Inflammatory macrophage (primary cell): ENCODE measurements at places on chromosomes 11 and 22.

- no peak for DNase-seq
Measured at GRCh38 chr22:32021716-32022115, 21.3 kb upstream of the SLC5A1 start.

- no peak for DNase-seq
Measured at GRCh38 chr11:68810164-68810563, 31.6 kb downstream of the CPT1A start.

- no peak for DNase-seq
Measured at GRCh38 chr11:61194169-61194671, 9.1 kb upstream of the PGA3 start.

GRCh38 chr22:44608597-44609399, 93.2 kb upstream of the PRR5 start:
- DNase-seq = no peak

DNA sequence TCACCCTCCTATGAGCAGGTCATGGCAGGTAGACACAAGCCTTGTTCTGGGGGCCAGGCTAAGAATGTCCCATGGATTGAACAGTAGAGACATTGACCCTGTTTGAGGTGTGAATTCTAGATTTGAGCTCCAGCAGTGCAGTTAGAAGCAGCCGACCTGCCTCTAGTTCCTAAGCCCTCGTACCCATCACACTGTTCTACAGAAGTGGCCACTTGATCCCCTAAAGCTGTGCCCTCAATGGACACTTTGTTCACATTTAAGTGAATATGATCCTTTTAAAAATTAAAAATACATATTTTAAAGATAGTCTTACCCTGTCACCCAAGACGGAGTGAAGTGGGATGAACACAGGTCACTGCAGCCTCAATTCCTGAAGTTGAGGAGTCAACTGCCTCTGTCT, 122.0 kb downstream of the MED15 start:
- no peak for DNase-seq

DNA sequence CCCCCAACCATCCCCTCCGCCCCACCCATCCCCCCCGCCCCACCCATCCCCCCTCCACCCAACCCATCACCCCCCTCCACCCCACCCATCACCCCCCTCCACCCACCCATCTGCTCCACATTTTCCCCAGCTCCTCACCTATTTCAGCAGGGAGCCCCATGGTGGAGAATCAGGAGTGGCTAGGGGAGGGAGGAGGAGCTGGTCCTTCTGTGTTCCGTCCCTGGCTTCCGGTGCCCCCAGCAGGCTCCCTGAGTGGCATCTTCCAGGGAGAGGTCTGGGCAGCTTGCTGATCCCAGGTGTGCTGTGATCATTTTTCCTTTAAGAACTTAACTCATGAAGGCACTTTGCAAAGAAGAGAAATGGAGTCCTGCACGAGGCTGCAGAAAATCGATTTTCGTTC, 365.8 kb downstream of the TBC1D22A start:
- no peak for DNase-seq

GRCh38 chr11:2093575-2094353, 45.4 kb downstream of the IGF2 start:
- no peak for DNase-seq

DNA sequence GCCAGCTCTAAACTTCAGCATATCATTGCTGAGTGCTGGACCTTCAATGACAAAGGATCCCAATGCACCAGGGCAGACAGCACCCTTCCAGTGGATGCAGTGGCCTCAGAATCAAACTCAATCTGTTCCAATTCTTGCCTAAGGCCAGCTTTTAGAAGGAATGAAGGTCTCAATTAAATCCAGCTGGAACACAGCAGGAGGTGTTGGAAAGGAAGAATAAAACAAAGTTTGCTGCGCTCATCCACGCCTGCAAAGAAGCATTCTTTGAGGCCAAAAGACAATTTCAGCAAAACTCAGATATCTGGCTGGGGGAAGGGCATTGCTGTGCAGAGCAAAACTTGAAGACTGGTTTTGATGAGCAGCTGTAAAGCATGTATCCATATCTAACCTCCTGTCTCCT, 120.7 kb downstream of the CCDC81 start:
- DNase-seq = no peak

DNA sequence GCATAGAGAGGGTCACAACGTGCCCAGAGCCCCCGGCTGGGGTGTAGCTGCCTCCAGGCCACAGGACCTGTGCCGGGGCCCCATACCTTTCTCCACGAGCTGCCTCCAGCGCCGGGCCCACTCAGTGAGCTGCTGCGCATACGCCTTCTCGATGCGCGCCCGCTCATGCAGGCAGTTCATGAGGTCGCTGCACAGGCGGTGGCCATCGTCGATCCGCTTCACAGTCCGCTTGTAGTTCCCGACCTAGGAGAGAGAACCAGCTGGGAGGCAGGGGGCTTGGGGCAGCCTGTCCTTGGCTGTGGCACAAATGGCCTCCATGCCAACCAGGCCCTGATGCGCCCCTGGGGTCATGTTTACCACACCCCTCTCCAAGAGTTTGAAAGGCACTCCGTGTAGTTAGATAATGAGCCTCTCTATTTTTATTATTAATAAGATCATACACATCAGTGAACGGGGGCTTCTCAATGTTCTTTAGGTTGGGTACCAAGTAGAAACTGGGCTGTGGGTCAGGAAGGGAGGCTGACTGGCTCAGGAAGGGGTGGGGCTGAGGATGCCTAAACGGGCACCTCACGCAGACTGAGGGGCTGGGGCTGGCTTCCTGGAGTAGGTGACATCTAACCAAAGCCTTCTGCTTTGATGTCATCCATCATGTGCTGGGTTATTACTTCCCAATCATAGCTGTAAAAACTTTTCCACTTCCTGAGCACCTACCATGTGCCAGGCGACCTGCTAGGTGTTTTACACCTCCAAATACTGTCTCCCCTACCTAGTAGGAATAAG, 36.5 kb upstream of the ARFGAP3 start:
- DNase-seq = no peak

GRCh38 chr11:104151404-104152204, 12.3 kb downstream of the PDGFD start:
- DNase-seq = peak; percentile 5
